ENCODE measurements at places on chromosomes 7 and 10. TPM values are rescaled to one million over a fixed set of nuclear protein-coding genes. Genes with fewer than 3 reads are reported as not detected.

DNA sequence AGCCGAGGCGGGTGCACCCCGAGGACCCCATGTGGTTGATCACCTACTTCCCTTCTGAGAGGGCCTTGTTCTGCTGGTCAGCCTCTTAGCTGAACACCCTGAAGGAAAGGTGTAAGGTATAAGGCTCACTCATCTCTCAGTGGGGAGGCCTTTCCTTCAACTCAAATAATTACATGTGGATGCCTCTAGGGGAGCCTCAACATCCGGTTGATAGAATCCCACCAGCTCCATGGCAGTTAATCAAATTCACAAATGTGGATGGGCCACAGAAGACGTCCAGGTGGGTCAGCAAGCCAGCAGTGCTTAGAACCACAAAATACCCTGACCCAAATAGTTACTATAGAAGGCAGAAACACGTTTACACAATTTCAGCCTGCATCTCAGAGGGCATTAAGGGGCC, 37.7 kb upstream of the ZNF32 start:
- no peak for DNase-seq

GRCh38 chr10:101780818-101781654, 2.2 kb downstream of the NPM3 start:
- DNase-seq = peak; percentile 30

- no peak for DNase-seq
Observed at GRCh38 chr10:91592266-91592975, 40.5 kb downstream of the PPP1R3C start.

DNA sequence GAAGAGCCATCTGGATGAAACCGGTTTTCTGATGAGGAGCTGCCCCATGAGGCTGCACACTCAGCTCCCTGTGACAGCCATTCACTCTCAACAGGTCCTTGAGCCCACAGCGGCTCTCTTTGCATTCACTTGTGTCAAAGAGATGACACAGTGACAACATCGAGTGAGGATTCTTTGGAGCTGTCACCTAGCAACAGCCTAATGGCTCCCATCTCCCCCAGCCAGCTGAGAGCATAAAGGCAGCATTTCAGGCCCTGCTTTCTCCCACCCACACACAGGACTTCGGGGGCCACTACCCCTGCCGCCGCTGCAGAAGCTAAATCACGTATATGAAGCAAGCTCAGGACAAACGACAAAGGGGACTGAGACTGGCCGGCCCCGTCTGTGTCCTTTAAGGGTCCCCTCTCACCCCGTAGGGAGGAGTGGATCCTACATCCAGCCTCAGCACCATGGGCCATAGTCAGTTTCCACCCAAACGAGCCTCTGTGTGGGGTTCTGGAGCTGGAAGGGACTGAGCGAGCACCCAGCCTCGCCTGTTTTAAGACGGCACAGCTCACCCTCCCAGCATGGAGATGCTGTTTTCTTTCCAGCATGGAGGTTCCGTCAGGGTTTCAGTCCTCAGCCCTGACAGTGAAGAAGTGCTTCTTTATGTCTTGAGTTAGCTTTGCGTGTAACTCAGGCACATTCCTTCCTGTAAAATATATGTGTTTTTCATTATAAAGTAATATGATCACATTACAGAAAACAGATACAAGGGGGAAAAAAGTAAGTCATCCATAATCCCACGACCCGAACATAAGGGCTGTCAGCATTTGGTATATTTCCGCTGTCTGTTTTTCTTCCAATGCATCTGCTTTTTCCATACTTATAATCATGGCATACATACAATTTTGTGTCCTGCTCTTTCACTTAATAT, 4.9 kb downstream of the CPA4 start:
- no peak for DNase-seq

GRCh38 chr10:123886292-123886691, 5.3 kb downstream of the CPXM2 start:
- no peak for DNase-seq

GRCh38 chr7:131145026-131145425, 182.7 kb upstream of the MKLN1 start:
- no peak for DNase-seq

DNA sequence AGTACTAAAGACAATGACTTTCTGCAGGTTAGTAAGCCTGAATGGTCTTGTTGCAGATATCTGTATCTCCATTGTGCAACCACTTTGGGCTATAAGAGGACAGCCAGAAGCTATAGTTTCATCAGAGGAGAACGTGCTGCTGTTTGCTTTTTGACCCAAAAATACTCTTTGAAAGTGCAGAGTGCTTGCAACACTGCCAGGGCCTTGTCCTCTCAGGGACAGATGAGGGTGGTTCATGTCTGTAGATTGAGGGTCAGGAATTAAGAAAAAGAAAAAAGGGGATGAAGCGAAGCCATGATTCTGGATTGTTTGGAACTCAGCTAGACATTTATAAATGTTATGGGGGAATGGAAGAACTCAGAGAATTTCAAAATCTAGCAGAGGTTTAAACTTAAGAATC, 212.5 kb downstream of the SEC23IP start:
- no peak for DNase-seq

GRCh38 chr10:48842231-48842630, 97.4 kb downstream of the LRRC18 start:
- DNase-seq = no peak

Gene GPNMB
- polyA plus RNA-seq = 6.8 TPM

Gene UPP1
- 8.3 TPM for polyA plus RNA-seq

Gene TLX1
- not detected for polyA plus RNA-seq

Data from AG04450 (cell line).